ENCODE measurements at places on chromosomes 13 and 19. TPM values are rescaled to one million over a fixed set of nuclear protein-coding genes. Genes with fewer than 3 reads are reported as not detected.

DNA sequence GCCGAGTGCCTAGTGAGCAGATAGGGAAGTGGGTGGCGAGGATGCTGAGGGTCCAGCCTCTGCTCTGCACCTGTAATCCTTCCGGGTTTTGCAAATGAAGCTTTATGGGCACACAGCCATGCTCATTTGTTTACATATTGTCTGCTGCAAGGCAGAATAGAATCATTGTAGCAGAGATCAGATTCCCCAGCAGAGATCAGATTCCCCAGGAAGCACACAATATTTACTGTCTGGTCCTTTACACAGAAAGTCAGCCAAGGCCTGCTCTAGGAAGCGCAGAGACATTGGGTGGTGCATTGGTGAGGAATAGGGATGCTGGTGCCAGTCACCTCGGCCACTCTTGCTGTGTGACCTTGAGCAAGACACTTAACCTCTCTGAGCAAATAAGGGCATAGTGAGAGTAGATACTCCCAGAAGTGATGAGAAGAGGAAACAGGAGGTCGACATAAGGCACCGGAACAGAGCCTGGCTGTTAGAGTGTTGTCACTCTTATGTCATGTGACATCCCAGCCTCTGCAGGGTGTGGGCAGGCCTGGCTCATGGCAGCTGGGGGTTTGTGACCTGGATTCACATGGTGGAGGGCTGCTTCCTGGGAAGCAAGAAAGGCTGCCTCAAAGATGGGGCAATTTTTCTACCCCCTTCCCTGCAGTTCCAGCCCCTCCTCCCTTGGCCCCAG lies 25.6 kb downstream of the CARM1 start:
- DNase-seq, result no peak

DNA sequence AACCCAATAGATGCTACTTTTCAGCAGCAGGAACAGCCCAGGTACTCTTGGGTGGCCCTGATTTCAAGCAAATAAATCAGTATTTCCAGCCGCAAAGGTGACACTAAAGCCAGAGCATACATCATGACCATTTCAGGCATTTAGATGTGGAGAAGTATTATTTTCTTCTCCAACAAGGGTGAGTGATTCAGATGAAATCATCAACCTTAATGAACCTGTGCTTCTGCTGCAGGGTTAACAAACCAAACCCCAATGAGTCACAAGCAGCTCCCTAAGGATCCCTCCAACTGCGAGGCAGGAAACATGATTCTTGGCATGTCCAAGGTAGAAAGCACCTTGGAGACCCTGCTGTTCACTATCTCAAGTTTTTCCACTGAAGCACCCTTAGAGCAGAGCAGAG lies 32.7 kb downstream of the MBNL2 start:
- no peak for DNase-seq

GRCh38 chr19:58275564-58275963 lies 3.2 kb upstream of the ZNF8 start:
- DNase-seq, result no peak

DNA sequence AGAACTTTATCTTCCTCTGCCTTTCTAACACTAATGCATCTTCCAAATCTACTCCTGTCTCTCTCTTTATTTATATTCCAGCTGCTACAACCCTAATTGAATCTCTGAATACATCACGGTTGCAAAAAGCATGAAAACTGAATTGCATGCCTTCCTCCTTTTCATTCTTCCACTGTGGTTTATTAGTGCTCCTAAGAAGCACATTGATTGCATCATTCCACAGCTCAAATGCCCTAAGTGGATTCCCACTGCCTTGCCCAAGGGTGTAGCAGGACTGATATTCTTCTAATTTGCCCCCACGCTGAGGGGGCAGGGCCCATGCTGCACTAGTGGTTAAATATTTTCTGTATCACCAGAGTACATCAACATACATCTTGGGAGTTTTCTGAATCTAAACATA lies 640.8 kb downstream of the EFNB2 start:
- no peak for DNase-seq

DNA sequence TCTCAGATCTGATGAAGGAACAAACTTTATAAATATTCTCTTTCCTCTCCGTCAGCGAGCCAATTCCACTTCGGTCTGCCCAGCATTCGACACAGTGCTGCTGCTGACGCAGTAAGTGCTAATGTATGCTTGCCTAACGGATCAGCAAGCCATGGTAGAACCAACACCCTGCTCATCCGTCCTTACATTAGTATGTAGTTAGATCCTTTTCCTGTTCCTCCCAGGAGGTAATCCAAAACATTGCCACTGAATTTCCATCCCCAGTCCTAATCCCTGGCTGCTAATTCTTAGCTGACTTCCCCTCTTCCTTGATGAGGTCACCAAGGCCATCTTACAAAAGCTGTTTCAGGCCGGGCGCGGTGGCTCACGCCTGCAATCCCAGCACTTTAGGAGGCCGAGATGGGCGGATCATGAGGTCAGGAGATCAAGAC lies 88.0 kb downstream of the STARD13 start:
- DNase-seq, result no peak

GRCh38 chr19:58034477-58034793 lies 610 bp downstream of the ZSCAN1 start:
- DNase-seq, result no peak

GRCh38 chr13:38763446-38764381 lies 76.8 kb downstream of the FREM2 start:
- DNase-seq, result no peak

DNA sequence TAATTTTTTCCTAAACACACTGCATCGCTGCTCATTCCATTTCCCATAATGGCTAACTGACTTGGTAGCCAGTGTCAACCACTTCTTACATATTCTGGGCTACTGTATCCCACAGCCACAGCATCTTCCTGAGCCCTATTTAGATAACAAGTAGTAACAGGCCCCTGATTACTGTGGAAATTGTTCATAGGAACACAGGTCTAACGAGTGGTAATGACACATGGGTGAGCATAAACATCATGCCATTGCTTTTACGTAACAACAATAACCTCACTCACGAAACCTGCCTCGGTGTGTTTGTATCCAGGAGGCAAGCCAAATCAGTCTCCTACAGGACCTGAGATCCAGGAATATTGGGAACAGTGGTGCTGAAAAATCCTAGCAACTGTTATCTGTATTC lies 438.6 kb downstream of the KLF5 start:
- DNase-seq, result no peak

GRCh38 chr19:38596057-38596981 lies 21.4 kb downstream of the MAP4K1 start:
- DNase-seq, result peak; percentile 10

DNA sequence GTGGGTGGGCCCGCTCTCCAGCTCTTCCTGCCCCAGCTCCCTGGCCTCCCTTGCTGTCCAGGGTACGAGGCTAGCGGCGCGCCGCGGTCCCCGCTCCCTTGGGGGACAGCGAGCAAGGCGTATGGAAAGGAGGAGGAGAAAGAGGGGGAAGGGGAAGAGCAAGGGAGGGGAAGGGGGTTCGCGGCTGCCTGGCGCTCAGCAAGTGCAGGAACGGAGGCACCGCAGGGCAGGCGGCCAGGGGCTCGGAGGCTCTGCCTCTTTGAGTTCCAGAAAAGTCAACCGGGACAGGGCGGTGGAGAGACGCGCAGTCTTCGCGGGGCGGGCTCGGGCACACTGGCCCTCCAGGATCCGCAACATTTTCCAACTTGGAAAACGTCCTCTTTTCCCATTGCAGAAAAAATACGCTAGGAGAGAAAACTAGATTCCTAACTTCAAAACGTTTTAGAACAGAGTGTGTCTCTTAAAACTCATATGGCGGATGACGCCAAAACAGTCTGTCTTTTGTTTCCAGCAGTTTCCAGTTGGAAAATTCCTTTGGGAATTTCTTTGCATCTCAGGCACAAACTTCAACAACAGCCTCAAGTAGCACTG lies 23.1 kb upstream of the TNFRSF19 start:
- no peak for DNase-seq

- DNase-seq, result no peak
These were observed 1440.5 kb upstream of the SPRY2 start for GRCh38 chr13:81781471-81781870.

GRCh38 chr19:40104754-40105153 lies 14.0 kb upstream of the ZNF780A start:
- no peak for DNase-seq

DAZAP1 gene
- total RNA-seq, result 67.8 TPM

- DNase-seq, result no peak
These were observed 87.0 kb upstream of the HTR2A start for GRCh38 chr13:46983881-46984280.

DNA sequence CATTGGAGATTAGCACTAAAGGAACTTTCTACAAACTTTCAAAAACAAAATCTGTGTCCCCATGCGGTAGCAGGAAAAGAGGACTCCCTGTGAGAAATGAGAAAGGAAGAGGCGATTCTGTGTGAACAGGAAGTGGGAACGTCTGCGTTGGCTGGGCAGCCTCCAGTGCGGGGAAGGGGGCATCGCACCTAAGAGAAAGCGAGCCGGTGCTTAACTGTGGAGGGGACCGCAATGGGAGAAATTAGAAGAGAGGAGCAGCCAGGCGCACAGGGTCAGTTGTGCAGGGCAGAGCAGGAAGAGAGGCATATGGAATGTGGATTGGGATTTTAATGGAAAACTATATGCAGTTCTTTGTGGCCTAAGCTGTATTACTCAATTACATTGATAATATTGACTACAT lies 77.4 kb upstream of the DOCK9 start:
- no peak for DNase-seq

SHC2 gene
- 1.1 TPM for total RNA-seq

GRCh38 chr19:11091703-11092153 lies 2.5 kb downstream of the LDLR start:
- DNase-seq, result peak; percentile 57

GRCh38 chr13:99717959-99718674 lies 216.8 kb downstream of the TM9SF2 start:
- DNase-seq, result no peak
